CD4-positive, alpha-beta T cell treated with Interleukin-4 for 1 hour (primary cell): ENCODE measurements at places on chromosomes 5 and 9.

- no peak for DNase-seq
These were observed 96.1 kb upstream of the NFIL3 start for GRCh38 chr9:91519520-91520277.

- DNase-seq = no peak
These were observed 5.7 kb downstream of the NDST1 start for GRCh38 chr5:150513375-150514309.

DNA sequence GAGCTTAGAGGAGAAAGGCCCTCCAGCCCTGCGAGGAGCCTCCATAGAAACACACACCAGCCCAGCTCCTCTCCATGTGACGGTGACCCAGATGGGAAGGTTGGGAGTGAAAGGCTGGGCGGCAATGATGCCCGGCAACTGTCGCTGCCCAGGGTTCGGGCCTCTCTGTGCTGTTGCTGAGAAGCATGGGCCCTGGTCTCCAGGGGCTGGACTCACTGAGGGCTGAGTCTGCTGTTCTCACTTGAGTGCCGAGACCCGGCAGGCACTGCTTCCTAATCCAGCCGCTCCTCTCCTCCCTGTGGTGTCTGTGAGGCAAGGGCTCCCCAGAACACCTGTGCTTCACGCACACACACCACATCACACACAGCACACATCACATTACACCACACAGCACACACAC is 493.6 kb downstream of the GADD45G start:
- DNase-seq = no peak

DNA sequence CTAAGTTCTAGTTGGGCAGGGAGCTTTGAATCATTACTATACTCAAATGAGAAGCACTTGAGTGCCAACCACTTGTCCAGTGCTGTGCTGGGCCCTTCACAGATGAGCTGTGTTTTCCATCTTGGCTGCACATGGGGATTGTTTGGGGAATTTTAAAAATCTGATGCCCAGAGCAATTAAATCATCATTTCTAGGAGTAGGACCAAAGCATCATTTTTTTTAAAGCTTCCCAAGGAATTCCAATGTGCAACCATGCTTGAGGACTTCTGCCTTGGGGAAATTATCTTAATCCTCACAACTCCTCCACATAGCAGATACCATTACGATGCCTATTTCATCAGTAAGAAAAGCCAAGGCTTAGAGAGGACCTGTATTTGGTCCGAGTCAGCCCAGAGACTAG is 131.4 kb downstream of the TMEM174 start:
- DNase-seq = no peak

DNA sequence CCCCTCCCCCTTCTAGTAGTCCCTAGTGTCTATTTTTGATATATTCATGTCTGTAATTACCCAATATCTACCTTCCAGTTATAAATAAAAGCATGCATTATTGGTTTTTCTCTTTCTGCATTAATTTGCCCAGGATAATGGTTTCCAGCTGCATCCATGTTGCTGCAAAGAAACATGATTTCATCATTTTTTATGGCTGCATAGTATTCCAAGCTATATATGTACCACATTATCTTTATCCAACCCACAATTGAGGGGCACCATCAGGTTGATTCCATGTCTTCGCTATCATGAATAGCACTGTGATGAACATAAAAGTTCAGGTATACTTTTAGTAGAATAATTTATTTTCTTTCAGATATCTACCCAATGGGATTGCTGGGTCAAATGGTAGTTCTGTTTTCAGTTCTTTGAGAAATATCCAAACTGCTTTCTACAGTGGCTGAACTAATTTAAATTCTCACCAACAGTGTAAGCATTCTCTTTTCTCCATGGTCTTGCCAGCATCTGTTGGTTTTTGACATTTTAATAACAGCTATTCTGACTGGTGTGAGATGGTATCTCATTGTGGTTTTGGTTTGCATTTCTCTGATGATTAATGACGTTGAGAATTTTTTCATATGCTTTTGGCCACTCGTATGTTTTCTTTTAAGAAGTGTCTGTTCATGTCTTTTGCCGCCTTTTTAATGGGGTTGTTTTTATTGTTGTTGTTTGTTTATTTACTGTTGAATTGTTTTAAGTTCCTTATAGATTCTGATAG is 746.1 kb upstream of the MEF2C start:
- DNase-seq = no peak

GRCh38 chr9:130561056-130561455 is 18.3 kb upstream of the FUBP3 start:
- DNase-seq = no peak

DNA sequence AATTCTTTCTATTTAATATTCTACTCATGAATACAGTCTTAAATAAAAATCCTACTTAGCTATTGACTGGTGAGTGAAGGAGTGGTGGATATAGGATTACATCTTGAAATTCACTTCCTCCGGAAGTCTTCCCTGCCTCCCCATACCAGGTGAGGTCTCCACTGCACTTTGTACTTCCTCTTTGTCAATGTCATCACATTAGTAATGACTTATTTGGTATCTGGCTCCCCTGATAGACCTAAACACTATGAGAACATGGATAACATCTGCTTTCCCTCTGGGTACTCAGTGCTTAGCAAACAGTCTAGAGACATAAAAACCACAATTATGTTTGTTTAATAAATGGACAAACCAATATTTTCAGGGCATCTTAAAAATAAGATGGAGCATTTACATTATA is 532.1 kb downstream of the PDE4D start:
- DNase-seq = no peak

- DNase-seq = no peak
These were observed 1995.6 kb upstream of the CDH6 start for GRCh38 chr5:29197631-29198454.

- DNase-seq = no peak
These were observed 41.9 kb downstream of the CCDC180 start for GRCh38 chr9:97349400-97349799.
